ENCODE measurements at places on chromosomes 2 and 18.
A peak's percentile ranks its signal among the peaks of the same experiment; 100 is the strongest.

- no peak for DNase-seq
Measured at GRCh38 chr2:200319548-200320337, 13.2 kb downstream of the SPATS2L start.

DNA sequence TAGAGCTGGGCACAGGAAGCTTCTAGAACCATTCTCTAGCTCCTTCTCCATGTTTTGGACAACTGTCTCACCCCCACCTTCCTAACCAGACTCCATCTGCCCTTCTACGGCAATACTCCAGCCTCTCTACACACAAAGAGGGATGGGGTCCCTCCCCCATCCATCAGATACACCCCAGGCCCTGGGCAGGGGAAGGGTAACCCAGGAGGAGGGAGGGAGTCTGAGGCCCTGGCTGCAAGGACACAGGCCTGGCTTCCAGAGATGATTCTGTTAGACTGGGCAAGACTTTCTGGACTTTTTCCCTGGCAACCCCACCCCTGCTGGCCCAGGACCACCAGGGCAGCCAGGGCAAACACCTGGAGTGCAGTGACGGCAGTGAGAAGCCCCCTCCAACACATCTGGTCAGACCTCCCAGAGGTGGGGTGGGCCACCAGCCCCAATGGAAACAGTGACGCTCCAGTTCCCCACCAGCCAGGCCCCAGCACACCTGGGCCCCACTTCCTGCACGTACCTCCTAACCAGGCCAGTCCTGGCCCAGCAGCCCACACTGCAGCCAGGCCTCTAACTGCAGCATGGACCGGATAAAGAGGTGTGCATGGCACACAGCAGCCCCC, 6.5 kb downstream of the CYP26B1 start:
- DNase-seq = no peak

DNA sequence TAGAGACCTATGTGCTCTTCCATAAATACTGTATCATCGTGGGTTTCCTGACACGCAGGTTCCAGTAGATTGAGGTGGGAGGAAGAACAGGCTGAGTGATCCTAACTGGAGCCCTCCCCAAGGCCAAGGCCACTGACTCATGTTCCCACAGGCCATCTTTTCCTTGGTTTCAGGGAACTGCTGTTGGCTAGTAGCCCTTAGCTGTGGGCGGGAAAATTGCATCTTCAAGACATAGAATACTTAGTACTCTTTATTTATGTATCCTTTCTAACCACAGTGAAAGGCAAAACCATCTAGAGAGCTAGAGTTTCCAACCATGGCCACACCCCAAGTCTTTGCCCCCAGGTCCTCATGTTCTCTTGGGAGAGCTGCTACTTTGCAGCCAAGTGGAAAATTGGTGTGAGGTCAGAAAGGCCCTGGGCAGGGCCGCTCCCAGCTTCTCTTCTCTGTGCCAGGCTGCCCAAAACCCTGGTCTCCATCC, 55.9 kb downstream of the COPS8 start:
- DNase-seq = no peak

- DNase-seq = peak; percentile 69
Measured at GRCh38 chr2:73852020-73852419, 23.3 kb downstream of the STAMBP start.

DNA sequence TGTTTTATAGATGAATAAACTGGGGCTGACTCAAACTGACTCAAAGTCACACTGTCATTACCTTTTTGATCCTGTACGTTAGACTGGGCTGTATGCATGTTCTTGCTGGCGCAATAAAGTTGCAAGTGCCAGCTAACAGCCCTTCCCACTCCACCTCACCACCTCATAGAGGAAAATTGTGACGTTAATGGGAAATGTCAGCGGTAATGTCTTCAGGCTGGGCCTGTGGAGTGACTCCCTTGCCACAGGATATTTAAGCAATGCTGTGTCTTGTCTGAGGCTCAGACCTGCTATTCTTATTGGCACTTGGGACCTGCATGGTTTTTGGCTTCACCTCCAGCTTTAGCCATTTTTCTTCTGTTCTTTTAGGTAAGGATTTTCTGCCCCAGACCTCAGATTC, 25.2 kb upstream of the CASP10 start:
- peak; percentile 74 for DNase-seq

DNA sequence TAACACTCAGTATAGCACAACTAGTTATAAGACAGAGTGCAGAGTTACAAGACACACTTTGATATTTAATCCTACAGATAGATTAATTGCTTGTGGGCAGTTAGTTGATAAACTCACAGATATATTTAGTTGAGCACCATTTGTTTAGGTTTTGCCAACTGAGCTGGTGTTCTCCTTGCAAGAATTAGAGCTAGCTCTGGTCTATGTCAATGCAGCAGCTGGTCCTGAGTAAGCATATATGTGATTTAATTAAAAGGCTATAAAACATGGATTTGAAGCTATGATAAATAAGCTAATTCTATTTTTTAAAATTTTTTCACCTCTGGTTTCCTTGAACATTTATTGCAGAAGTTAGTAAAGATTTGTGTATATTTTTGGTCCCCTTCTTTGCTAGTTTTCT, 35.6 kb downstream of the GPD2 start:
- DNase-seq = no peak

GRCh38 chr2:241029599-241030332, 31.3 kb downstream of the SNED1 start:
- DNase-seq = no peak

GRCh38 chr18:14086458-14087231, 45.6 kb downstream of the ZNF519 start:
- peak; percentile 52 for DNase-seq
